Activated naive CD4-positive, alpha-beta T cell treated with anti-CD3 and anti-CD28 coated beads, Interleukin-2, amount 50 U/mL, for 16 hours (primary cell): ENCODE measurements at places on chromosomes 2 and 18.

DNA sequence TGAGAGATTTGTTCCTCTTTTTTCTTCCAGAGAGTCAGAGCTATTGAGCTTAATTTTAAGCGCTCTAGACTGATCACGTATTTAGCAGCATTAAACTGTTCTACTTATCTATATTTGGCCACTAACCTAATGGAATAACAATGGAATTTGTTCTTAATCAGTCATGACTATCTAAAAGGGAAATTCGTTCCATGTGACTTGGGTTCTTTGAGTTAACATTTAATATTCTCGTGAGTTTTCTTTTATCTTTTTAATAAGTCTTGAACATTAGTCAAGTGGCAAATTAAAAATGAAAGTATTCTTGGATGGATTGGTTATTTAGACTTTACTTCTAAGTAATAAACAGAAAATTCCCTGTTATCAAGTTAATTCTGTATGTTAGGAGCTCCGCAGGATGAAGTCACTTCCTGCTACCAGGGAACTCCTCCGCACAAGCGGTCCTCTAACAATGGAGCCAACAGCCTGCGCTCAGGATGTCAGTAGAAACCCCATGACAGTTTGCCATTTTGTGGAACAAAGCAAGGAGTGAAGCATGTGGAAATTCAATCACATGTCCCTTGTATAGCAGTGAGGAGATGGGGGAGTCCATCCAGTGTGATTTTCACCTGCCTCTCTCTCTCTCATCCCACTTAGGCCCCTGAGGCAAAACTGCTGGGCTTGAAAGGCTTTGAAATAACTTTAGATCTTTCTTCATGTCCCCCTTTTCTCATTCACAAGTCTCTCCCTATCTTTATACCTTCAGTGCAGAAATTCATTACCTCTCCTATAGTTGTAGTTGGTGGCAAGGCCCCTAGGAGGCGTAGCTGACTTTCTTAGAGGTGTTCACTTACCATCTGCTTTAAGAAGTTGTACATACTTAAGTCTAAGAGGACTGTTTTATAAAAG lies 138.1 kb downstream of the WDR7 start:
- DNase-seq, result peak; percentile 25

GRCh38 chr2:145984580-145984979 lies 1464.7 kb upstream of the ZEB2 start:
- no peak for DNase-seq

DNA sequence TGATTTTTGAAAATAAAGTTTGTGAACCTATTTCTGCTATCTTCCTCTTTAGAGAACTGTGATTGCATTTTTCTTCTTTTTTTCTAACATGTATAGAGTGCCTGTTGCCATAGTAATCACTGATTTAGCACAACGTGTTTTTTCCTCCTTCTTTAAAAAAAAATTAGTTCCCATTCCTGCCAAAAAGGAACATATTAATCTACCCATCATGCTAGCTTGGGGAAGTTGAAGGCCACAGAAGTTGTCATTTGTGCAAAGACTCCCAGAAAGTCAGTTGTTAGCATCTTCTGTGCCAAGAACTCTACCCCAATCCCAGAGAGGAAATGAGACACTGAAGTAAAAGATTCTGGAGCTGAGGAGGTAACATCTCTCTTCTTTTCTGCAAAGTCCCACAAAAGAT lies 57.3 kb downstream of the SLC8A1 start:
- DNase-seq, result no peak

DNA sequence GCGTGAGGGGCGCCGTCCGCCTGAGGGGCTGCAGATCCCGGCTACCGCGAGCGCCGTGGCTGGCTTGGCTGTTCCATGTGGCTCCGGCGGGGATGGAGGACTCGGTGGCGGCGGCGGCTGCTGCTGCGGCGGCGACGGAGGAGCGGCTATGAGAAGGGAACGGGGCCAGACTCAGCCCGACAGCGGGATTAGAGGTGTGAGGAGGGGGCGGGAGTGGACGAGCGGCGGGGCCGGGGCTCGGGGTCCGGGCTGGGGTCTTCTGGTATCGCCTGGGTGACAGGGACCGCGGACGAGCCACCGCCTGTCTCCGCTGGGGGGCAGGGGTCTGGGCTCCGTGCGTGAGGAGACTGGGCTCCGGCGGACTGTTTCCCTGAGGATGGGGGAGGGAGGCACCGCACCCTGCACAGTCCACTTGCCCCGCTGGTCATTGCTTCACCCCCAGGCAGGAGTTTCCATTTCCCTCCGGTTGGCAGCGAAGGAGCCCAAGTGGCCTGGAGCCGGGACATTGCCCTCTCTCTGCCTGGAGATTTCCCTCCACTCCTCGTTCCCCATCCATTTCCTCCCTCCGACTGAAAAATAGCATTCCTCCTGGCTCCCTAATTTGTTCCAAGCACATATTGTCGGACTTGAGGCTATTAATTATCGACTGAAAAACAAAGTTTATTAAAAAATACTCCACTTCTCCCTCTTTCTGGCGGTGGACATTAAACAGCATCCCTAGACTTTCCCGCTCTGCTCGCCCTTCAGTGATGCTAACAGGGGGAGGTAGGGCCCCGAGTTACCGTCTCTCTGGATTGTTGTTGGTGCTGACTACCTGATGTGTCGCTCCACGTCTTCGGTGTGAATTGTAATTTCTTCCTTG lies 577 bp downstream of the EHBP1 start:
- DNase-seq, result peak; percentile 47

GRCh38 chr18:8701546-8702118 lies 3.7 kb upstream of the MTCL1 start:
- no peak for DNase-seq

- peak; percentile 5 for DNase-seq
These were observed 20.8 kb upstream of the OTOS start for GRCh38 chr2:240161087-240161750.

GRCh38 chr2:231421051-231421580 lies 25.6 kb downstream of the B3GNT7 start:
- no peak for DNase-seq

DNA sequence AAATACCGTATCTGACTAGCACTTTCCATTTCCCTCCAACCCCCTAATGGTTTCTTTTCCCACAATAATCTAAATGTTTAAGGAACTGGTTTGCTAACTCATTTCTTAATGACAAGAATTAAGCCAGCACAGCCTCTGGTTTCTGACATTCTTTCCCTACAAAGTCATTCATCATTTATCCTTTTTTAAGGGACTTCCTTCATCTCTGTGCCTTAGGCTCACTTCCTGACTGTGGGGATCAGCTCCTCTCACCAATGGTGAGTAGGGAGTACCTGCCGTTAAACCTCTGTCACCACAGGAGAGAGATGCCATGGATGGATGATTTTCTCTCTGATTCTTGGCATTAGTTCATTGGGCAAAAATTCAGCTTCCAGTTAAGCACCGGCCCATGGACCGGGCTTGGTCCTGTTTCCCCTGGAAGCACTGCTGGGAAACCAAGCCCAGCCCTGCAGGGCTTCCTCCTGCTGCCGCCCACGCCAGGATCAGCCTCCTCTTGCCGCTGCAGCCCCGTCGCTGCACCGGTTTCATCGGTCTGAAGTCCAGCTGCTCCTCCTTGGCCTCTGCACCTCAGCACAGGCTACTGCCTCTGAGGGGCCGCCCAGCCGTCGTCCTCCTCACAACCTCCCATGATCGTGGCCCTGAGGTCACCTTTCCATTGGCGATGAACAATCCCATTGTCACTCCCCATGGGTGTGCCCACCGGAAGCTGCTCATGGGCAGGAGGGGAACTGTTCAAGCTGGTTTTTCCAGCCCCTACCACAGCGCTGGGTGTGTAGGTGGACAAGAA lies 64.0 kb upstream of the ZNF516 start:
- DNase-seq, result no peak

DNA sequence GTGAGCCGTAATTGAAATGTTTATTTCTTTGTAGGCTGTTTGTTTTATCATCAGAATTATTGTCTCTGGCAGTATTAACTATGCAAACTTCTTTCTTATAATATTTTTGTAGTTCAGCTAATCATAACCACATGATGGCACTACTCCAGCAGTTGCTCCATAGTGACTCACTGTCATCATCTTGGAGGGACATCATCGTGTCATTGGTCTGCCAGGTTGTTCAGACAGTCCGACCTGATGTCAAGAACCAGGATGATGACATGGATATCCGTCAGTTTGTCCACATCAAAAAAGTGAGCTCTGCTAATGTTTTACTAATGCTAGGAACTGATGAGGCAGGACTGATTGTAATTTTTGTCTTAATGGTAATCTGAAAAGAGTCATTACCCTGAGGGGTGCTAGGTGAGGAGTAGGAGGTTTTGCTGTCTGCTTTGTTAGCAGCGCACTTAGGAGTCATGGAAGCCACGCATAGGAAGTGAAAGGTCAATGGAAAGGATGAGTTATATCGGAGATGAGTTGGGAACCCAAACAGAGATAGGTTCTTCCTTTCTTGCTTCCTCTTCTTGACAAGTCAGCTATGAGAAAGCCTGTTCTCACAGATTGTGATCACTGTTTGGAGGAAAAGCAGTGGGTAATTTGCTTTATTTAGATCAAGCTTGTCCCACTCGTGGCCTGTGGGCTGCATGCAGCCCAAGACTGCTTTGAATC lies 49.2 kb downstream of the PIKFYVE start:
- DNase-seq, result no peak

DNA sequence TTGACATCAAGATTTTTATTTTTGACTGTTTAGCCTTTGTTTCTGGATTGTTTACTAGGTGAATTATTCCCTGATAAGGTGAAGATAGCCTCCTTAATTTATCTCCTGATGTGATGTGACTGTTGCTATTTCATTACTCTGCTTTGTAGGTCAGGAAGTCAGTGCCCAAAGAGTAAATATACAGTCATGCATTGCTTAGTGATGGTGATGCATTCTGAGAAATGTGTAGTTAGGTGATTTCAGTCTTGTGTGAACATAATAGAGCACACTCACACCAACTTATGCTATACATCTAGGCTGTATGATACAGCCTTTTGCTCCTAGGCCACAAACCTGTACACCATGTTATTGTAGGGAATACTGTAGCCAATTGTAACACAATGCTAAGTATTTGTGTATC lies 102.4 kb upstream of the THUMPD2 start:
- DNase-seq, result no peak

DNA sequence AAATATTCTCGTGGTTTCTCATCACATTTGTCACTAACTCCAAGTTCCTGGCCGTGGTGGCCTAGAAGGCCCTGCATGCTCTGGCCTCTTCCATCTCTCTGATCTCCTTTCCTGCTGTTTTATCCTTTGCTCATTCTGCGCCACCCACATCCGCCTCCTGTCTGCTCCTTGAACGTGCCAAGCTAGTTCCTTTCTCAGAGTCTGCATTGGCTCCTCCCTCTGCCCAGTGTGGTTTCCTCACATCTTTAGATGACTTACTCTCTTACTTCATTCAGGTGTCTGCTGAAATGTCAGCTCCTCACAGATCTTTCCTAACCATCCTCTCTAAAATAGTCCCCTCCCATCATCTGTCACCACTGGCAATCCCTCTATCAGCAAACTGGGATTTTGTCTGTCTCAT lies 158.6 kb upstream of the RBMS1 start:
- DNase-seq, result peak; percentile 54

DNA sequence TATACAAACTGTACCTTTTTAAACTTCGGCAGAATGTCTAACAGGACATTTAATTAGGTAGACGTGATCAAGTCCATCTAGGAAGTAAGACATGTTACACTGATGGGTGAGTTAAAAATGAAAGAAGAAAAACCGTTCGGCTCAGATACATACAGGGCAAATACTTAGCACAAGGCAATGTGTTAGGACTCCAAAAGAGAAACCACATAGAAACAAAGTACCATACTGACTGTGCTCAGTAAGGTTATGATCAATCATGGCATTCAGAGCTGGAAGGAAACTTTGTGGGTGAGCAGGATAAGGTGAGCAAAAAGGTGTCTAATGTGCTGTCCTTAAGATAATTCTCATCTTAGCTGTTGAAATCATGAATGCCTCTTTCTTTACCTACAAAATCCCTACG lies 211.9 kb downstream of the STK39 start:
- no peak for DNase-seq

GRCh38 chr2:88824951-88825350 lies 133.5 kb downstream of the RPIA start:
- no peak for DNase-seq

GRCh38 chr2:173355866-173356508 lies 1.3 kb downstream of the CDCA7 start:
- DNase-seq, result no peak

GRCh38 chr18:25456334-25457010 lies 104.5 kb upstream of the ZNF521 start:
- no peak for DNase-seq

DNA sequence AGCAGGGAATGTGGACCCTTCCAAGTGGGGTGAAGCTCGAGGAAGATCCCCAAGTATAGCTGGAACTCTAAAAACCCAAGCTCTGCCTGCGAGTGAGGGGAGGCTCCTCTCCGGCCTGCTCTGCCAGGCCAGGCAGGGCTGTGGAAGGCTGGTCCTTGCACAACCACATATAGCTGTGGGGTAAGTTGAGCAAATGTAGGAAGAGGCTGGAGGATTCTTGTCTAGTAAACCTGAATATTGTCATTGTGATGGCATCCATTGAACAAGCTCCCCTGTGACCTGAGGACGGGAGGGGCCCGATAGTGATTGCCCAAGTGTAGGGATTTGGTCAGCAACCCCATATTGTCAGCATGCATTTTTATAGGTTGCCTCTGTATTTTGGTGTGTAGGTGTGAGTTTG lies 103.0 kb downstream of the ACKR3 start:
- no peak for DNase-seq

DNA sequence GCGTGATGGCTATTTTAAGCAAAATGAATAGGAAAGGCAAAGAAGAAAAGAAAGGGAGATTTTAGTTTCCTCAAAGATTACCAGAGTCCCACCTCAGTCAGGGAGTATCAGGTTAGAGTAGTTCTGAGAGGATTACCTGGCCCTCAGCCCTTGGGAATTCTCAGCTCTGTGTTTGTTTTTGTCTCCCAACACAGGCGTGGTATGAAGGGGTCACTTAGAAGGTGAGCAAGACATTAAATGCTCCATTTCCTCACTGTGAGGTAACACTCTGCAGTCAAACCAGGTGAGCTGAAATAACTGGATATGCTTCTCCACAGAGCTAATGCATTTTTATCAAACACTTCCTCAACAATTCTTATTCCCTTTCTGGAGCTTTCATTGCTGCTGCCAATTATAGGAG lies 232.2 kb downstream of the IKZF2 start:
- DNase-seq, result no peak
